ENCODE measurements at places on chromosomes 5 and 9.

DNA sequence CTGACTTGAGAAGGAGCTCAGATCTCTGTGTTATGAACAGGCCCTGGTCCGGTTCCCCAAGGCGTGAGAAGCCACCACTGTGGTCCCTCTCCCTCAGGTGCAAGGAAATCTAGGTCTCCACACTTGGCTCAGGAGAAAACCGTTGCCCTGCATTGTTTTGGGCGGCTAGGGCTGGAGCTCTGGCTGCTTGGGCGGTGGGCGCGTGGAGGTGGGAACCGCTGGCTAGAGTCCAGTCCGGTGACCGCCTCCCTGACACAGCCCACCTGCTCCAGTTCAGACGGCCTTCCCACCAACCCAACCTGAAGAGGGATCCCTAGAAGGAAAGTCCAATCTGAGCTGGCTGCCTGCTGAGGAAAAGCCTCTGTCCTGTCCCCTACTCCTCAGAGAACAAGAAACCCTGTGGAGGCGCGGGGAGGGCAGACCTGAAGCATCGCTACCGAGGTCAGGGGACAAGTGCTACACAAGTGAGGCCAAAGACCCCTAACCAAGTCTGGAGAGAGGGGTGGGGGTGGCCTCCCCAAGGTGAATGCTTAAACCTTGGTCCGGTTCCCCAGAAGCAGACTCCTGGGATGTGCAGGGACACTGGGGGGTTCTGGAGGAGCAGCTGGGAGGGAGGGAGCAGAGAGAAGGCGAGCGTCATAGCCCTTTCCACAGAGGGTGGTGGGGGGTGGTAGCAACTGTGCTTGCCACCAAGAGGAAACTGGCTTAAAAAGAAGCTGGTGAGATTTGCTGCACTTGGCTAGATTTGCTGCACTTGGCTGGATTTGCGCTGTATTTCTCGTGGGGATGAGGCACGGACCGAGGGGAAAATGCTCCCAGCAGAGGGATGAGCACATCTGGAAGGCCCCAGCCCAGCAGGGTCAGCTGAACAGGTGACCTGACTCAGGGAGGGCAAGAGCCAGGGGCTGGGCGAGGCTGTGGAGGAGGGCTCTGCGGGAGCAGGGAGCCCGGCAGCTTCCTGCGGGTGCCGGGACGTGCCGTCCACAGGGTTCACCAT lies 65.2 kb downstream of the RAPGEF1 start:
- DNase-seq: no peak
- no peaks in the 10 kb centered on the region for H3K27me3 ChIP-seq
- no peak overlapping the region for H3K4me3 ChIP-seq
- peaks cover 50% of the 10 kb centered on the region for H3K4me1 ChIP-seq

DNA sequence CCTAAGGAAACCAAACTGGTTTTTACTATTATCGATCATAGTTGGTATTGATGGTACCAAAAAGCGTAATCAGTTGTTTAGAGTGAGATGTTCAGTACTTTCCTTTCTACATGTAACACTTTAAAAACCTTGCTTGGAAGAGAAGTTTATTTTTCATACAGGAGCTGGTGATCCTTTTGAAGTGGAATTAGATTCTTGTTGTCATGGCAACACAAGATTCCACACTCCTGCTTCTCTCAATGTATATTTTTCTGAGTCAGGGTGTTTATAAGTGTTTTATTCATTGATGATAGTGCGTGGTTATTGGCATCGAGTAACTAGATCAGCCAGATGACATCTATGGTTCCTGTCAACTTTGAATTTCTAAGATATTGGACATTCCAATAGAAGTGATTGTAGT lies 181.1 kb upstream of the CHD1 start:
- no peaks in the 10 kb centered on the region for H3K4me1 ChIP-seq
- no peaks in the 10 kb centered on the region for H3K36me3 ChIP-seq
- no peak overlapping the region for H3K27ac ChIP-seq
- no peak for DNase-seq

DNA sequence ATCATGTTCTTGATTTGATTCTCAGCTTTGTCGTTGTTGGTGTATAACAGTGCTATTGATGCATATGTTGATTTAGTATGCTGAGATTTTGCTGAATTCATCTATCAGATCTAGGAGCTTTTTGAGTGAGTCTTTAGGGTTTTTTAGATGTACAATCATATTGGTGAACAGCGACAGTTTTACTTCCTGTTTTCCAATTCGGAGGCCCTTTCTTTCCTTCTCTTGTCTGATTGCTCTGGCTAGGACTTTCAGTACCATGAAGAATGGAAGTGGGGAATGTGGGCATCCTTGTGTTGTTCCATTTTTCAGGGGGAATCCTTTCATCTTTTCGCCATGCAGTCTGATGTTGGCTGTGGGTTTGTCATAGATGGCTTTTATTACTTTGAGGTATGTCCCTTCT lies 100.4 kb downstream of the SGCD start:
- no peak overlapping the region for H3K27ac ChIP-seq
- H3K4me1 ChIP-seq: no peaks in the 10 kb centered on the region
- no peaks in the 10 kb centered on the region for H3K27me3 ChIP-seq
- no peak for DNase-seq
- H3K36me3 ChIP-seq: no peaks in the 10 kb centered on the region

- H3K4me3 ChIP-seq: no peak overlapping the region
- DNase-seq: peak; percentile 79
- H3K27ac ChIP-seq: no peak overlapping the region
- no peaks in the 10 kb centered on the region for H3K27me3 ChIP-seq
- no peaks in the 10 kb centered on the region for H3K36me3 ChIP-seq
These were observed 311.7 kb downstream of the TRIM36 start for GRCh38 chr5:114857941-114858551.

GRCh38 chr9:107895501-107896001 lies 406.0 kb upstream of the KLF4 start:
- no peaks in the 10 kb centered on the region for H3K4me1 ChIP-seq
- no peaks in the 10 kb centered on the region for H3K36me3 ChIP-seq
- H3K27me3 ChIP-seq: no peaks in the 10 kb centered on the region
- H3K4me3 ChIP-seq: no peak overlapping the region
- no peak overlapping the region for H3K27ac ChIP-seq
- DNase-seq: no peak

- no peak for DNase-seq
- H3K36me3 ChIP-seq: no peaks in the 10 kb centered on the region
- H3K27me3 ChIP-seq: no peaks in the 10 kb centered on the region
- H3K4me1 ChIP-seq: peaks cover 35% of the 10 kb centered on the region
- H3K4me3 ChIP-seq: no peak overlapping the region
These were observed 43.4 kb downstream of the UBE2R2 start for GRCh38 chr9:33860200-33860871.

- H3K4me3 ChIP-seq: no peak overlapping the region
- no peak overlapping the region for H3K27ac ChIP-seq
- H3K27me3 ChIP-seq: no peaks in the 10 kb centered on the region
These were observed 86.3 kb upstream of the ERBIN start for GRCh38 chr5:65840071-65840470.

- H3K36me3 ChIP-seq: no peaks in the 10 kb centered on the region
- H3K4me1 ChIP-seq: peaks cover 11% of the 10 kb centered on the region
- H3K27me3 ChIP-seq: peaks cover 9% of the 10 kb centered on the region
- no peak overlapping the region for H3K4me3 ChIP-seq
- no peak overlapping the region for H3K27ac ChIP-seq
These were observed 24.7 kb upstream of the MTAP start for GRCh38 chr9:21777701-21778100.

GRCh38 chr9:111601237-111602018 lies 2.0 kb upstream of the PTGR1 start:
- no peak for DNase-seq
- no peak overlapping the region for H3K4me3 ChIP-seq
- no peak overlapping the region for H3K27ac ChIP-seq
